ENCODE measurements at places on chromosomes 3 and 15.
A peak's percentile ranks its signal among the peaks of the same experiment; 100 is the strongest.

GRCh38 chr15:36785396-36785795, 206.0 kb downstream of the CDIN1 start:
- DNase-seq = no peak

DNA sequence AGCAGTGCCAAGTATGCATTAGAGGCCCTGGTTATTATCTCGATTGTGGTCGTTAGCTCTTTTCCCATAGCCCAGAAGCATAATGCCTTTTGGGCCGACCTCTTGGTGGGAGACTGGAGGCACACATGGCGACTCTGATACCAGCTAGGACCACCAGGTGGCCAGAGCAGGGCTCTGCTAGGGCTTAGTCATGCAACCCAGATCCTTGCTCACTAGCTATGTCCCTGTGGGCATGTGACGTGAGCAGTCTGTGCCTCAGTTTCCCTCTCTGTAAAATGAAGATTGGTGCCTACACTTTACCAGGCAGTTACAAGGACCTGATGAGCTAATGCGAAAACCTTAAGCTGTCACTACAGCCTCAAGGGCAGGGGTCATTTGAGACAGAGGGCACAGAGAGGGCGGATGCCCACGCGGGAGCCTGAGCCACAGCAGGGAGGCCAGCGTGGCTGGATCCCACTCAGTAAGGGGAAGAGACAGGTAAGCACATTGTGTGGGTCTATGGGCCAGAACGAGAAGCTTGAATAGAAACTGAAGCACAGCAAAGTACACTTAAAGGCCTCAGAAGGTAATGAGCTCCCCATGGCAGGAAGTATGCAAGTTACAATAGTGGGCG, 8.8 kb downstream of the KLF15 start:
- DNase-seq = no peak

- peak; percentile 42 for DNase-seq
These were observed 23.5 kb upstream of the LRRFIP2 start for GRCh38 chr3:37197810-37198371.

GRCh38 chr15:96327155-96327741, 3.3 kb upstream of the NR2F2 start:
- DNase-seq = peak; percentile 96

DNA sequence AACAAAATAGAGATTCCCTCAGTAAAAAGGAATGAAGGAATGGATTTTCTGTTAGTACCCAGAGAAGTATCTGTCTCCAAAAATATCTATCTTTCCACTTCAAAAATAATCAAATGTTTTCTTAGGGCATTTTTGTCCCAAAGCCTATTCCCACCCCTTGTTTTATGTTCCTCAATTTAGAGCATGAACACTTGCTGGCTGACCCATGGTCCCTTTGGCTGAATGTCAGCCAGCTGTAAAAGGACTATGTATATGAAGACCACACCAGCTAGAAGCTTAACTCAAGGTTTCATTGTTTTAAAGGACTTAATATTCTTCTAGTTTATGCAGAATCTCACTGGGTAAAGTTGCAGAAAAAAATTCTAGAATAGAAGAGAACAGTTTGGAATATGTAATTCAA, 931.2 kb downstream of the MCTP2 start:
- DNase-seq = no peak

DNA sequence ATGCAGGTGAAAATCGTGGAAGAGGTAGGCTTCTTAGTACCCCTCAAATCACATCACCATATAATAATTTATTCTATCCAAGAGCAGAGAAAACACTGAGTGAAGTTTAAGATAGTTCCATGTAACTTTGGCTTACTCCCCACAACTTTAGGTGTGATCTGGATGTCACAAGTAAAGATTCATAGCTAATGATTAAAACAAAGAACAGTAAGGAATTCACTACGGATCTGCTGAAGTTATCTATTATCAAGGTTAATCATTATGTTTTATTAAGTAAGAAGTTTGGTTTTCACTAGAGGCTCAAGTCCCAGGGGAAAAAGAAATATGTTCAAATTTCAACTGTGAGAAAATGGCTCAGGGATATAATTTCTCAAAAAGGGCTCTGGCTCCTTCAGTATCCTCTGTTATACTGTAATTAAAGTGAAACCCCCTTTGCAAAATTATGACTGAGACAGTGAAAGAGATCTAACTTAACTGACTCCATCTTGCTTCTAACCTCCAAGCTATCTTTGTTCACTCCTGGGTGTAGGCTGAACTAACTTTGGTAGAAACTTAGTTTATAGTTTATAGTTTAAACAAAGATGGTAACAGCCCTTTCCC, 17.1 kb downstream of the CD80 start:
- DNase-seq = no peak

GRCh38 chr15:55183679-55184078, 13.1 kb downstream of the RSL24D1 start:
- no peak for DNase-seq
